ENCODE measurements at places on chromosomes 1 and 21.

DNA sequence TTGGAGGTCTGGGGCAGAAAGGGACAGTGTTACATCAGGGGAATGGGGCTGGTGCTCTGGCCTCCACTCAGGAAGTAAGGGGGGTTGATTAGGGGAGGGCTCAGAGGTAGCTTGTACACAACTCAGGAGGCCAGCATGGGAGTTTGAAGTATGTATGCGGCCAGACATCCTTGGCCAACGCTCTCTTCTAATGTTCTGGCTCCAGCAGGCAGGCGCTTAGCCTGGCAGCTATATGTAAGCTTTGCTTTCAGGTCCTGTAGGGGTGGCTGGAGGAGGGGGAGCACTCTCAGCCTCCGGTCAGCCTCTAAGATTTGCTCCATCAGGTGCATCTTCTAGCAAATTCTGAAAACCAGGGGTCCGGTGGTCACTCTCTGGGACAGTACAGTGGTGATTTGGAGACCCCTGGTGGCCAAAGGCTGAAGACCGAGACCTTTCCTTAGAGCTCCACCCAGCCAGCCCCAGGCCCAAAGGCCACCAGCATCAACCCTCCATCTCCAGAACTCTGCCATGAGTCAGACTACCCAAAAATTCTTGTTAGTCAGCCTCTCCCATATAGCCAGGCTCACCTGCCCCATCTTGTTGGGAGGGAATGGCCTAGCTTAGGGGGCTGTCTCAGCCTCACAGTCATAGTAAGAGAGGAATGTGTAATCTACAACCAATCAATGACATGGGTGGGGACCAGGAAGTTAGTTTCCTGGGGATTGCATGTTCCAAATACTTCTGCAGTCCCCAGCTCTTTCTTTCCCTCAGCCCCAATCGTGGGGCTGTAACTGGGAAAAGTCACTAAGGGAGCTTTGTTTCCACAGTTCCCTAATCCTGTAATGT, 9.7 kb upstream of the COL8A2 start:
- H3K4me1 ChIP-seq = peaks cover 6% of the 10 kb centered on the region
- no peak overlapping the region for H3K4me3 ChIP-seq
- H3K36me3 ChIP-seq = peaks cover 34% of the 10 kb centered on the region
- H3K27ac ChIP-seq = peak overlapping the region; percentile 38

DNA sequence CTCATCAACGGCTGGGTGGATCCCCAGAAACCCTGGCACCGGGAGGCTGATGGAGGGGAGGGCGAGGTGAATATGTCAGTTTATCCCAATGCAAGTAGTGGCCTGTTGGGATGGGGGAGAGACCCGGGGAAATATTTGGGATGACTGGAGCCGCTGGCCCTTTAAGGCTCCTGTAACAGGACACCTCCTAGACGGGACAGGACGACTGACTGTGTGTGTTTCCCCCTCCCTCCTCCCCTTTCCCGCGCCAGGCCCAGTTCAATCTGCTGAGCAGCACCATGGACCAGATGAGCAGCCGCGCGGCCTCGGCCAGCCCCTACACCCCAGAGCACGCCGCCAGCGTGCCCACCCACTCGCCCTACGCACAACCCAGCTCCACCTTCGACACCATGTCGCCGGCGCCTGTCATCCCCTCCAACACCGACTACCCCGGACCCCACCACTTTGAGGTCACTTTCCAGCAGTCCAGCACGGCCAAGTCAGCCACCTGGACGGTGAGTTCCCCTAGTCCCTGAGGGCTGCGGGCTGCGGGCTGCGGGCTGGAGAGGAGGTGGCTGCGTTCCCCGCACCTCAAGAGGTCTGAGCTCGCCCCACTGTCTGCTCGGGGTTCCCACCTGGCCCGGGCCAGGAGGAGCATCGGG, 44.8 kb upstream of the CCDC27 start:
- DNase-seq = no peak
- H3K27me3 ChIP-seq = peaks cover 98% of the 10 kb centered on the region
- H3K4me3 ChIP-seq = no peak overlapping the region
- no peak overlapping the region for H3K27ac ChIP-seq

GRCh38 chr1:41805771-41806471, 112.8 kb downstream of the HIVEP3 start:
- H3K36me3 ChIP-seq = no peaks in the 10 kb centered on the region
- H3K27ac ChIP-seq = no peak overlapping the region
- no peak for DNase-seq
- no peaks in the 10 kb centered on the region for H3K27me3 ChIP-seq
- H3K4me3 ChIP-seq = no peak overlapping the region
- H3K4me1 ChIP-seq = no peaks in the 10 kb centered on the region

DNA sequence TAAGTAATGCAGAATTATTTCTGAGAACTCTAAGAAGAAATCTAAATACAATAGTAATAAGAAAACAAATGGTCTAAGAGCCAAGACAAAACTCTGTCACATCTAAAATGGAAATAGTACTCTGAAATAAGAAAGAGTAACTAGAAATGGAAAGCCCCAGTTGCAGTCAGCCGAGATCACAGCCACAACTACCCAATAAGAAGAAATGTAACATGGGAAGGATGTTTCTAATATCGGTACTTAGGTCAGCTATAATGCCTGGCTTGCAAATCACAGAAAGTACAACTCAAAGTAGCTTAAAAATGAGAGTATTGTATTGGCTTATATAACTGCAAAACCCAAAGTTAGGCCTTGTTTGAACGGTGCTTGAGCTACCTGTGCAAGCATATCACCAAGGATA, 58.6 kb upstream of the USP25 start:
- H3K36me3 ChIP-seq = no peaks in the 10 kb centered on the region
- no peak overlapping the region for H3K27ac ChIP-seq
- no peak overlapping the region for H3K4me3 ChIP-seq

- no peak overlapping the region for H3K4me3 ChIP-seq
- DNase-seq = no peak
- H3K27ac ChIP-seq = no peak overlapping the region
- H3K27me3 ChIP-seq = no peaks in the 10 kb centered on the region
- H3K4me1 ChIP-seq = no peaks in the 10 kb centered on the region
Measured at GRCh38 chr1:56002231-56002630, 577.1 kb downstream of the PLPP3 start.

DNA sequence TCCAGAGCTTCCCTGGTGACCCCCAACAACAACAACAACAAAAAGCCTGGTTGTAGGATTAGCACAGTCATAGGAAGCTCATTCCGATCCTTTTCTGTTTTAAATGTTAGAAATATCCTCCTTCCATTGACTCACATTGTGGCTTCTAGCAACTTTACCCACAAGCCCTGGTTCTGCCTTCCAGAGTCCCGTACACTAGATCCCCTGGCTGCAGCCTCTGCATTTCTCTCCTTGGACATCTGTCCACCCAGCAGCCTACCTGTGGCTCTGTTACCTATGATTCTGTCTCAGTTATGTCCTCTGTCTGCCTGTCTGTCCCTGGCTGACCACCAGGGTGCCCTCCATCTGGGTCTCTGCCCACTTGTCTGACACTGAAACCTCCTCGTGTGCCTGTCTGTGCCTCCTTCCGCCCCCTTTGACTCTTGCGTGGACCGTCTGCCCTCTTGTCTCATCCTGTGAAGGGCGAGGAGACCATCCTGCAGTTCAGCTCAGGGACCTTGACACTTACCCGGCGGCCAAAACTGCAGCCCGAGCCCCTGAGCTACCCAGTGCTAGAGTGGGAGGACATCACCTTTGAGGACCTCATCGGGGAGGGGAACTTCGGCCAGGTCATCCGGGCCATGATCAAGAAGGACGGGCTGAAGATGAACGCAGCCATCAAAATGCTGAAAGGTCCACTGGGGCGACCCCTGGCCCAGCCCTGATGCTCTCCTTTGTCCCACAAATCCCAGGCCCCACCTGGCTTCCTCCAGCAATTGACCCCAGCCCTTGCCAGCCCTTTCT, 16.1 kb downstream of the TIE1 start:
- H3K27me3 ChIP-seq = peaks cover 29% of the 10 kb centered on the region
- no peak for DNase-seq
- peaks cover 3% of the 10 kb centered on the region for H3K4me1 ChIP-seq
- H3K27ac ChIP-seq = no peak overlapping the region
- H3K36me3 ChIP-seq = no peaks in the 10 kb centered on the region
